GM12878 (cell line): ENCODE measurements at places on chromosomes 2 and 18.

GRCh38 chr2:99786636-99787390, 297.0 kb upstream of the REV1 start:
- DNase-seq = no peak

- DNase-seq = no peak
Observed at GRCh38 chr2:127326289-127326945, 32.5 kb upstream of the ERCC3 start.

- DNase-seq = no peak
Observed at GRCh38 chr18:49515516-49515915, 28.5 kb upstream of the C18orf32 start.

DNA sequence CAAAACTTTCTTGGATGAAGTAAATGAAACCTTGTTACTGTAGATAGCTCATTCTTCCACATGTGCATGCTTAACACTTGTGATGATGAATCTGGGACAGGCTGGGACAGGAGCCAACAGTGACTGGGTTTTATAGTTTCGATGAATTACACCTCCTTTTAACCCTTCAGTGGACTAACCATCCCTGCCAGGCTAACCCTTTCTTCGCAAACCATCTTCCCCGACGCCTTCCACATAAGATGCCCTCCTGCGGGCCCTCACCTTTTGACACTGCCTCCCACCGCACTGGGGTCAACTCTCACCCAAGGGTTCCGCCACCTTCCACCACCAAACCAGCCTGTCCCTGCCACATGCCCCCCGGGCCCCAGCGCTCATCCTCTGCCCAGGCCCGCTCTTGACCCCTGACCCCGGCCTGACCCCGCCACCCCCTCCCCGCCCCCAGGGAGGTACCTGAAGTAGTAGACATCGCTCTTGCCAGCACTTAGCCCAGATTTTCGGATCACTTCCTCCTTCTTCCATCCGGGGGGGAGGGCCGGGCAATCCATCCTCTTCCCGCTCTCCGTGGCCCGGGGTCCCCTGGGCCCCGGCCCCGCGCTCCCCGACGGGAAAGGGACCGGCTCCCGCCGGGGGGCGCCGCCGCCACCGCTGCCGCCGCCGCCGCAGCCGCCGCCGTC, 764 bp downstream of the MBD2 start:
- no peak for DNase-seq

GRCh38 chr2:236250909-236251579, 13.2 kb downstream of the ASB18 start:
- DNase-seq = no peak

DNA sequence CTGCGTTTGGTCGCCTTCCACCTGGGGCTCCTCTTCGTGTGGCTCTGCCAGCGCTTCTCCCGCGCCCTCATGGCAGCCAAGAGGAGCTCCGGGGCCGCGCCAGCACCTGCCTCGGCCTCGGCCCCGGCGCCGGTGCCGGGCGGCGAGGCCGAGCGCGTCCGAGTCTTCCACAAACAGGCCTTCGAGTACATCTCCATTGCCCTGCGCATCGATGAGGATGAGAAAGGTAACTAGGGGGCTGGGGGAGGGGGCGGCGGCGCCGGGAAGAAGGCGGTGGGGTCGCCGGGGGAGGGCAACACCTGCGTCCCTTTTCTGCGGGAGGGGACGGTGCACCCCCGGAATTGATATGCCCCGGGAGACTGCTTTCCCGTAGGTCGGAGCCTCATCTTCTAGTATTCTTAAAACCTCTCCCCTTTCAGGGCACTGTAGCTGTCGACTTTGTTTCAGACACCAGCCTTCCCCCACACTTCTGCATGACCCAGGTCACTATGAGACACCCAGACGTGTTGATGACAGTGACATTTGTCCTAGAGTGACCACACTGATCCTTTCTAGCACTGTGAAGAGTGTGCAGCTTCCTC, 755 bp downstream of the SPAST start:
- no peak for DNase-seq

- DNase-seq = no peak
Observed at GRCh38 chr2:68428746-68429145, 38.3 kb downstream of the FBXO48 start.

- DNase-seq = no peak
Observed at GRCh38 chr2:63975437-63976124, 43.6 kb downstream of the VPS54 start.

- no peak for DNase-seq
Observed at GRCh38 chr2:191696001-191696400, 18.1 kb downstream of the NABP1 start.

DNA sequence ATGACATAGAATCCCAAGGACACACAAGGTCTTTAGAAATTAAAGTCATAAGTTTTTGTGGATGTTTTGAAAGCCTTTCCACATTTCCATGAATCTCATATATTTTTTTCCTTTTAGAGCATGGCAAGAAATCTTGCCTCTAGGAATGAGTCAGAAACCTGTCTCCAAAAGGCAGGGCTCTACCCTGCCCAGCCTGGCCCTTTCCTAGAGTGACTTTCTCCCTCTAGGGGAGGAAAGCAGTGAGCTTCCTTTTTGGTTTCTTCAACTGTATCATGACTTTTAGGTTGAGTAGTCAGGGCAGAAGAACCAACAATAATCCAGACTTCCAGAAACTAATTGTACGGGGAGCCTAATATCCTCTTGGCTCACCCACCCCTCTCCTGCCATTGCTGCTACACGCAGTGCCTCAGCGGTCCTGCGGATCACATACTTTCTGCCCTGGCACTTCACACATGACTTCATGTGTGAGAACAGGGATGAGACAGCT, 300.3 kb downstream of the AGPS start:
- DNase-seq = no peak

DNA sequence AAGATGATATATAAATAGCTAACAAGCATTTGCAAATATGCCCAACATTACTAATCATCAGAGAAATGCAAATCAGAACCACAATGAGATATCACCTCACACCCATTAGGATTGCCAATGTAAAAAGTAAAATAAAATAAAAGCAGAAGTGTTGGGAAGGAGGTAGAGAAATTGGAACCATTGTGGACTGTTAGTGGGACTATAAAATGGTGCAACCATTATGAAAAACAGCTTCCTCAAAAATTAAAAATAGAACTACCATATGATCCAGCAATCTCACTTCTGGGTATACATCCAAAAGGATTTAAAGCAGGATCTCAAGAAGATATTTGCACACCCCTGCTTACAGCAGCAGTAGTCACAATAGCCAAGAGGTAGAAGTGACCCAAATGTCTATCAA, 99.8 kb upstream of the DAPL1 start:
- DNase-seq = no peak

GRCh38 chr2:105640246-105640645, 104.5 kb upstream of the NCK2 start:
- DNase-seq = no peak

DNA sequence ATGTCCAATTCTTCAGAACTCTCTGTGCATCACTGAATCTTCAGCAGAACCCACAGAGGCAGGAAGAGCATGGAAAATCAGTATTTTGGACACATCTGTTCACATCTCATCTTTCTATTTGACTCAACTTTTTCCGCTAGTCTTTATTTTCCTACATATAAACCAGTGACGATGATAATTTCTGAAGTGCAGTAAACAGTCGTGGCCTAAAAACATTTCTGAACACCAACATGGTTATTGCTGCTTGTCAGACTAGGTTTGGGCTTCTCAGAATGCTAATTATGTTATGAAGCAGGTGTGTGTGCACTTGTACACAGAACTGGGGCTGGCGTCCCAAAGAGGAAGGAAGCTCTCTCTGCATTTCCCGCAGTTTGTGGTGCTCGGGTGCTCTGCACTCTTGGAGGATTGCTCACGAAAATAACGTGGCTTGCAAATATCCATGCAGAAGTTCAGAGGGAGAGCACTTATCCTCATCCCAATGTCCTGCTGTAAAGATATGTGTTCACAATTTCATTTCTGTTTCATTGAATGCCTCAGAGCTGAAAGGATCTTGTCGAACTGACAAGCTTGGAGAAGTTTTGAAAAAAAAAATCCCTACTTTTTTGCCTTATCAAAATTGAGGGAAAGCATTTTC, 50.8 kb downstream of the EDAR start:
- DNase-seq = no peak

- DNase-seq = no peak
Observed at GRCh38 chr2:233339427-233339826, 14.9 kb upstream of the DGKD start.

DNA sequence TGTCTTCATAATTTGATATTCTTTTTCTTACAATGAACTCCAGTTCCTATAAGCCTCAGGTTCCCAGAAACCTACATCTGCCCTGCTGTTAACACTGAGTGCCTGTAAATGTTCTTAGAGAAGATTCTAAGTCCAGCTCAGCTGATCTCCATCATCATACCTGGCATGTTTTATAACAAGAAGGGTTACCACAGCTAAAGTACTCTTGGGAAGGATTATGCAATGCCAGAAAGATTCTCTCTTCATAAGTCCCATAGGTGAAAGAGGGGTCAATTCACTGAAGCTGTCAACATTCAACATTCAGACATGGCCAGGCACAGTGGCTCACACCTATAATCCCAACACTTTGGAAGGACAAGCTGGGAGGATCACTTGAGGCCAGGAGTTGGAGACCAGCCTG, 31.3 kb upstream of the PTPN4 start:
- DNase-seq = no peak

DNA sequence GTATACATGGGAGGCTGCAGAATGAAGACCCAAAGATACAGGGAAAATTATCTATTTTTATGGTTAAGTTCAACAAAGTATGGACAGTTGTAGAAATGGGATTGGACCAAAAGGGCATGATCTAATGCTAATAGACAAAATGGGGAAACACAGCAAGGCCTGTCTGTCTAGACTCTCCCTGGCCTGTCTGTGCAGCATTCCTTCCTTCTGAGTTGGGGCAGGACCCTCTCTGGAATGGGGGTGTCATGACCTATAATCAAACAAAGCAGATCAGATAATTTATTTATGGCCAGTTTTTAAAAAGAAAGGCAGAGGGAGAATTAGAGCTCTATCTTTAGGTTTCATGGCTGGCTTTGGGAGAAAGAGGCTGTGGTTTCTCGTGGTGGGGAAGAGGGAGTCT, 104.4 kb downstream of the CTIF start:
- DNase-seq = no peak

- no peak for DNase-seq
Observed at GRCh38 chr2:235839974-235840373, 328.2 kb downstream of the GBX2 start.

- no peak for DNase-seq
Observed at GRCh38 chr2:2270808-2271415, 60.2 kb downstream of the MYT1L start.

GRCh38 chr2:101737478-101738255, 40.2 kb downstream of the MAP4K4 start:
- DNase-seq = no peak

DNA sequence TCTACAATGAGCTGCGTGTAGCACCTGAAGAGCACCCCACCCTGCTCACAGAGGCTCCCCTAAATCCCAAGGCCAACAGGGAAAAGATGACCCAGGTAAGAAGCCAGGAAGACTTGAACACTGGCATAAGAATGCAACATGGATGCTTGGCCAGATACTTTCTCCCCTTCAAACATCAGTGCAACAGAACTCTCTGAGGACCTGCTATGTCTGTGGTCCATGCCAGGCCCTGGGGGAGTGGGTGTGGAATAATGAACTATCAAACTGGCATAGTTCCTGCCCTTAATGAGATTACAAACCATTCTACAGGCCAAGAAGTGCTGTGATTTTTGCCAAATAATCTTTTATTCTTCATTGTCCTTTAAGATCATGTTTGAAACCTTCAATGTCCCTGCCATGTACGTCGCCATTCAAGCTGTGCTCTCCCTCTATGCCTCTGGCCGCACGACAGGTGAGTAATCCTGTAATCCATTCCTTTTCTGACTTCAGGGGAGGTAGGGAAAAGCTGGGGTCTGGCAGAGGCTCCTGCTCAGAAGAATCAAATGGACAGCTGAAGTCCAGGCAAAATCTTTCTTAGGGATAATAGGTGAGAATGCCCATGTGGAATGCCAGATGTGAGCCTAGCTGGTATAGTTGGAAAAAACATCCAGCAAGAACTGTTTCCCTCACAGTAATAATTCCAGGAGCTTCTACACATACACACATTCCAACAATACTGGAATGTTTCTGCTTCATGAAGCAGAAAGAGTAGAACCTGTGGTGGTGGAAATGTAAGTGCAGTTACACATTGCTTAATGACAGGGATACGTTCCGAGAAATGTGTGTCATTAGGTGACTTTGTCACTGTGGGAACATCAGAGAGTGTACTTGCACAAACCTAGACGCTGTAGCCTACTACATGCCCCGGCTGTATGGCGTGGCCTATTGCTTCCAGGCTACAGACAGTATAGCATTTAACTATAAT, 16.2 kb downstream of the ACTG2 start:
- no peak for DNase-seq

GRCh38 chr2:72745679-72746368, 80.0 kb downstream of the EXOC6B start:
- no peak for DNase-seq

DNA sequence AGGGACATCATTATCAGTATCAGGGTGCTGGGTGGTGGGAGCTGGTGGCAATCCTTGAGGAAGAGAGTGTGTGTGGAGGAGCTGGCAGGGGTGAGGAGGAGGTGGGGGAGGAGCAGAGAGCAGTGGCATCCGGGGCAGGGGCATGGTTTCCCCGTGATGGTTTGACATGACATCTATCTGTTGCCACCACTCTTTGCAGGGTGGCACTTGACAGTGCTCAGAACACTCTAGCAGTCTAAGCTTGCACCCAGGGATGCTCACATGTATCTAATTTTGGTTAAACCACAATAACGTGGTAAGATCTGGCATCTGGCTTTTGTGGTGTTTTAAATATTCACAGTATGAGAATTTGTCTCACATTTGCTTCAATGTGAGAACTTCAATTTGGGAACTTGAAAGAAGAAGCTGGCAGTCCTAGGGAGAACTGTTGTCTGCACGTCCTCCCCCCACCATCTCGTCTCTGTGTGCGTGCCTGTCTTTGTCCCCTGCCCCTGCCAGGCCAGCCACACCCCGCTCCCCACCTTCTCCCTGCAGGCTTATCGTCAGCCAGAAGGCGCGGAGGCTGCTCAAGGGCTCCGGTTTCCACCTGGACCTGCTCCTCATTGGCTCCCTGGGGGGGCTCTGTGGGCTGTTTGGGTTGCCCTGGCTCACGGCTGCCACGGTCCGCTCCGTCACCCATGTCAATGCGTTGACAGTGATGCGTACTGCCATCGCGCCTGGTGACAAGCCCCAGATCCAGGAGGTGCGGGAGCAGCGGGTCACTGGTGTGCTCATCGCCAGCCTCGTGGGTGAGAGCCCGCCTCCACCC, 11.7 kb downstream of the SLC4A3 start:
- DNase-seq = no peak

- DNase-seq = no peak
Observed at GRCh38 chr18:35121531-35121930, 80.3 kb downstream of the MAPRE2 start.

GRCh38 chr2:237297421-237298150, 116.4 kb downstream of the COL6A3 start:
- no peak for DNase-seq

DNA sequence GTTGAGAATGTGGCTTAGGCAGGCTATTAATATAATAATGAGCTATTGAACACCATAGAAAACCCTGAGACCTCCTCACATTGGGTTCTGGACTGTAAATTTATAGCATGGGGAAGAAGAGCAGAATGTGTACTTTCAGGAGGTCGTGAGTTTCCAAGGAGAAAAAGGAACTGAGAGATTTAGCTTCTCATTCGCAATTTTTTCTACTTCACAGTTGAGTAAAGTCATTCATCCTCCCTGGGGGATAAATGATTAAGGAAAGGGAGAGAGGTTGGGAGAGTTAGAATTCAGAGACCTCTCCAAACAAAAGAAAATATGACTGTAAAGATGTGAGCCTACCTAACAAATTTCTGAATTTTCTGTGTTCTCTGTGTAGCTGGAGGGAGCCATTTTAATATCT, 205.8 kb upstream of the CYRIA start:
- DNase-seq = no peak
